ENCODE measurements at places on chromosomes 2 and 18.

DNA sequence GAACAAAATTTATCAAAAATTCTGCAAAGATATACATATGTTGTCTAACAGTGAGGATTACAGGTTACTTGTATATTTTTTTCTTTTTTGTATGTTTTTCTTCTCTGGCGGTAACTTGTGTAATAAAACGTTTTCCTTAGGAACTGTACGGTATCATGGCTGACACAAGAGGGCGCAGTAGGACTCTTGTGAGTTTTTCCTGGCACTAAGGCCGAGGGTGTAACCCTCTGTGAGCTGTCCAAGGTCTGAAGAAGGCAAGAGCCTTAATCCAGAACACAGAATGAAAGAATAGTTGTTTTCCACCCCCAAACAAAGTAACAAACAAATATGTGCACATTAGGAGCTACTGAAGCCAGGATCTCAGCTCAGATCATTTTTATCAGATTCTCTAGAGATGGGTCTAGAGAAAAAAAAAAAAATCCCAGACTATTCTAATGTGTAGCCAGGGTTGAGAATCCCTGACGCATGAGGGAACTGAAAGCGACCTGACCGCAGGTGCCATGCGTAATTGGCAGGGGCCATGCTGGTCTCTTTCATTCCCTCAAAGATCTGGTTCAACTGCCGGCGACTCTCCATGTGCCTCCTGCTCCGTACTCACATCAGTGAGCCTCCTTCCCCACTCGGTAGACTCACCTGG, 27.0 kb downstream of the TMEM200C start:
- DNase-seq, result no peak

DNA sequence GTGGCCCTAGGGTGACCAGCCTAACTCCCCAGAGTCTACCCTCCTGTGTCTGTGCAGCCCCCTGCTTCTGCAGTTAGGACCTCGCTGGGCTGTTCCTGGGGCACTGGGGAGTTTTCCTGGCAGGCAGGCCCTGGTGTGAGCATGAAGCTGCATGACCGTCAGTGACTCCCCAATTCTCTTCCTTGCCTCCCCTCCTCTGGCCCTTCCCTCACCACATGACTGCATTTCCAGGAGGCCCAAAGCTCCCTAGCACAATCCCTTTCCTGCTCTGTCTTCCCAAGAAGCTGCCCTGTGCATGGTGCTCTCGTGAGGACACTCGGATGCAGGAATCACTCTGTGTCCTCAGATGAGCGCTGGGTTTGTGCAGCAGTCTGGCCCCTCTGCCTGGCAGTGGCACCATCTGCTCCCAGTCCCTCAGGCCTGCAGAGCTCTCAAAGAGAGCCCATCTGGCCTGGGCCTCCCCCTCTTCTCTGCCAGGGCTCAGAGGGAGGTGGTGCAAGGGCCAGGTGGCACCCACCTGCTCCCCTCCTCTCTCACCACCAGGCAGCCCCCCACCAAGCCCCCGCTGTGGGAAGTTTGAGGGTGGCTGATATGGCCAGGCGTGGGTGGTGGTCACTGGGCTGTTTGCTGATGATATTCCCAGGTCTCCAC, 125.6 kb upstream of the HS6ST1 start:
- no peak for DNase-seq

GRCh38 chr2:134583462-134583861, 135.3 kb downstream of the TMEM163 start:
- DNase-seq, result no peak

- no peak for DNase-seq
Measured at GRCh38 chr2:183867206-183867605, 731.1 kb upstream of the ZNF804A start.

DNA sequence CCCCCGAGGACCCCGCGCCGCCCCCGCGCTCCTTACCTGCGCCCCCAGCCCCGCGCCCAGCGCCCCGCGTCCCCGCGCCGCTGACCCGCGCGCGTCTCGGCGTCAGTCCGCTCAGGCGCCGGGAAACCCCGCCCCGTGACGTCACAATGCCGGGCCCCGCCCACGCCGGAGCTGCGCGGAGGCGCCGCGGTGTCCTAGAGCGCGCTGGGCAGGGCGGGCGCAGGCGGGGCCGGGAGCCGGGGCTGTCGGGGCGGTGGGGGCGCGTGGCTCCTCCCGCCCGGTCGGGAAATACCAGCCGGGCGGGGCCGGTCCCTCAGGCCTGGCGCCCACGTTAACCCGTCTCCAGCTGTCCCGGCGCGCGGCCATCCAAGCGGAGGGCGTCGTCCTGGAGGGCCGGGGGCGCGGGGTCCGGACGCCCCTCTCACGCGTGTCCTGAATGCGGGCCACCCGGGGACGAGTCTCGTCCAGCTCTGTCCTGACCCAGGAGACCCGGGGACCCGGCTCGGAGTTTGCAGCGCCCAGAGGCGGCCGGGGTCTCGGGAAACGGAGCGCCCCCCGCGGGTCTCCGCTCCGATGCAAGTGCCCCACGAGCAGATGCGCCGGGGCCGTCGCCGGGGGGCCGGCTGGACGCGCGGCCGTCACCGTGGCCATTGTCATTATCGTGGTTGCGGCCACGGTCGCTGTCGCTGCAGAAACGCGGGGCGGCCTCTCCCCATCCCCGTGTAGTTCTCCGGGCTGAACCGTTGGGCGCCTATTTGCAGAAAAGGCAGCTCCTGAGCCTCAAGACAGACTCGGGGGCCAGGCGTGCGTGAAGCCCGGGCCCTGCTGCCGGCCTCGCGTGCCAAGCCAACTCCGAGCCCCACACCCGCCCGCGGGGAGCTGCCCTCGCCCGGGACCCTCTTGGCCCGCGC, at the start of gene SLC66A2:
SLC66A2 (minus strand) TSS at position 109 of the 911 bp plus-strand sequence. CDS start 727 bp downstream, outside the sequence.
- peak; percentile 93 for DNase-seq

DNA sequence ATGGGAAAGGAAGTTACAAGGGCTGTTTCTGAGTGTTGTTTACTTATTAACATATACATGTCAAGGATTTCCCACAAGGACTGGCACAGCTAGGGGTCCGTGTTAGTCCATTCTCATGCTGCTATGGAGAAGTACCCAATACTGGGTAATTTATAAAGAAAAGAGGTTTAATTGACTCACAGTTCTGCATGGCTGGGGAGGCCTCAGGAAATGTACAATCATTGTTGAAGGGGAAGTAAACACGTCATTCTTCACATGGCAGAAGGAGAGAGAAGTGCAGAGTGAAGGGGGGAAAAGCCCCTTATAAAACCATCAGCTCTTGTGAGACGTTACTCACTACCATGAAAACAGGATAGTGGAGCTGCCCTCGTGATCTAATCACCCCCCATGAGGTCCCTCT, 128.9 kb upstream of the CELF4 start:
- no peak for DNase-seq

DNA sequence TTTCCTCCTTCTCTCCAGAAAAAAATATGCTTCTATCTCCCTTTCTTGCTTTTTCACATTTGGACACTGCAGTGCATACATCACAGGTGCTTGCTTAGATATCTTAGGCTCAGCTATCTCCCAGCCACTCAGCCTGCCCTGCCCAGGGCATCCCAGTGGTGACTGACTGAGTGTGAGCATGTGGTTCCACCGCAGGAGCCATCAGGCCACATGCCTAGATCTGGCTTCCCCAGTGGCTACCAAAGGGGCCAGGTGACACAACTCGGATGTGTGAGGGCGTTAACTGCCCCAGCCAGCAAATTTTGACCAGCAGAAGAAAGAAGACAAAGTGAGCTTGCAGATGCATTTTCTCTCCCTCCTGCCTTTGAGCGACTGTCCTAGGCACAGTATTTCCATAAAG, 25.5 kb downstream of the SP5 start:
- DNase-seq, result no peak

- DNase-seq, result no peak
Measured at GRCh38 chr2:164933671-164934189, 21.6 kb downstream of the SLC38A11 start.

DNA sequence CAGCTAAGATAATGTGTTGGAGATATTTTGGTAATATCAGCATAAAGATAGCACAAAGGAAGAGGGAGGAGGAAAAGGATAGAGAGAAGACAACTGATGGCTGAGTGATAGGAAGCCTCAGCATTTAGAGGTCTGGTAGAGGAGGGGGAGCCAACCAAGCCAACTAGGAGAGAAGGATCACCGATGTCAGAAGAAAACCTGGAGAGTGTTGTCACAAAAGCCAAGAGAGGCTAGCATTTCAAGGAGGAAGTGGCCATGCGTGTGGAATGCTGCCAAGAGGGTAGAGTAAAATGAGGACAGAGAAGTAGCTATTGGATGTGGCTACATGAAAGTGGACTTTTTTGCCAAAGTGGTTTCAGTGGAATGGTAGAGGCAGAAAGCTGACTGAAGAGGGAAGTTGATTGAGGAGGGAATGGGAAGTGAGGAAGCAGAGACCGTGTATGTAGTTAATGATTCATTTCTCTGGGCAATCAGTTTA, 34.3 kb downstream of the LCLAT1 start:
- DNase-seq, result no peak

- DNase-seq, result no peak
Measured at GRCh38 chr2:96737251-96737650, 2.6 kb downstream of the LMAN2L start.

DNA sequence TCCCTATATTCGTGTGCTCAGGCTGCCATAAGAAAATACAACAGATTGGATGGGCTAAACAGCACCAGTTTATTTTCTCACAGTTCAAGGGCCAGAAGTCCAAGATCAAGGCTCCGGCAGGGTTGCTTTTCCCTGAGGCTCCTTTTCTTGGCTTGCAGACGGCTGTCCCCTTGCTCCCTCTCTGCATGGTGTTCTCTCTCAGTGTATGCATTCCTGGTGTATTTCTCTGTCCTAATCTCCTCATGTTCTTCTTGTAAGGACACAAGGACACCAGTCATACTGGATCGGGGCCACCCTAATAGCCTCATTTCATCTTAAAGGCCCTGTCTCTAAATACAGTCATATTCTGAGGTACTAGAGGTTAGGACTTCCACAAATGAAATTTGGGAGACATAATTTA, 62.6 kb upstream of the SLC16A14 start:
- no peak for DNase-seq

DNA sequence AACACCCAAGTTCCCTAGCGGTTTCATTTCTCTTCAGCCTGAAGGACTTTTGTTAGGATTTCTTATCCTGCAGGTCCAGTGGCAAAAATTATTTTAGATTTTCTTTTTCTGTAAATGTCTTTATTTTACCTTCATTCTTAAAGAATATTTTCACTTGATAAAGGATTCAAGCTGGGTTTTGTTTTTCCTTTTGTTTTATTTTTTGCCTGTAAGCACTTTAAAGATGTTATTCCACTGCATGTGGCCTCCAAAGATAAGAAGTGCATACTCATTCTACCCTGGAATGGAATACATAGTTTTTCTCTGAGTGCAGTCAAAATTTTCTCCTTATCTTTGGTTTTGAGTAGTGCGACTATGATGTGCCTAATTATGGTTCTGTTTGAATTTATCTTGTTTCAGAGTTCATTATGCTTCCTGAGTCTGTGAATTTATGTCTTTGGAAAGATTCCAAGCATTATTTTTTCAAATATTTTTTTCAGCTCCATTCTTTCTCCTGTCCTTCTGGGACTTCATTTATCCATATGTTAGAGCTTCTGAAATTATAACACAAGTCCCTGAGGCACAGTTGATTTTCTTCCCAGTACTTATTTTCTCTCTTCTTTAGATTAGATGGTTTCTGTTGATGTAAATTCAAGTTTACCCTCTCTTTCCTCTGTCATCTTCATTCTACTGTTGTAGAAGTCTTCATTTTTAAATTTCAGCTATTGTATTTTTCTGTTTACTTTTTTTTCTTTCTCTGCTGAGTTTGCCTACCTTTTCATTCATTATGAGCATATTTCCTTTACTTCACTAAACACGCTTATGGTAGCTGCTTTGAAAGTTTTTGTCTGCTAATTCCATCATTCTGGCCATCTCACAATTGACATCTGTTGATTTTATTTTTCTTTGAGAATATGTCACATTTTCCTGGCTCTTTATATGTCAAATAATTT, 69.6 kb downstream of the MAPRE2 start:
- no peak for DNase-seq

GRCh38 chr2:216632952-216633615, at the start of gene IGFBP2:
Gene IGFBP2, plus strand, starts transcription at chr2:216633420. Its CDS starts 104 bp downstream, at chr2:216633524.
- DNase-seq, result no peak

- no peak for DNase-seq
Measured at GRCh38 chr2:35281702-35282101, 1073.9 kb upstream of the CRIM1 start.

DNA sequence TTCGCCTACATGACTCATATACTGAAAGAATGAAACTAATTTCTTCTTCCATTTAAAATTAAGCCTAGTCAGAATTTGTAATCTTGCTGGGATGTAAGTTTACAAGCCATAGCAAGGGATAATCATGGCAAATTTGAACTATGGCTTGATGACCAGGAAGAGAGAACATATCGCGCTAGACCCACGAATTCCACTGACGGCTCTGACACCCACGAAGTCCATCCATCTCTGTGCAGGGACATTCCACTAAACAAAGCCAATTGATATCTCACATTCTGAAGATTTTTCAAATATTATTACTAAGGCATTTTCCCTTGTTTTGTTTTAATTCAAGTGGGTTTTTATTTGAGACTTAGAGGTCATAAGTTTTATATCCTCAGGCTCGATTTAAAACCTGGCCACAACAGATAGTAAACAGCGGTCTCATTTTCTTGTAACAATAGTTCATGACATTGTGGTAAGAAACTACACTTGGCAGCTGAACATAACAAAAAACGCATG, 113.0 kb downstream of the QPCT start:
- DNase-seq, result no peak

GRCh38 chr2:215900203-215900611, 113.1 kb downstream of the MREG start:
- no peak for DNase-seq

- DNase-seq, result no peak
Measured at GRCh38 chr2:70328921-70329561, 27.2 kb upstream of the FAM136A start.

GRCh38 chr18:27685091-27685490, 491.8 kb downstream of the CDH2 start:
- DNase-seq, result no peak

DNA sequence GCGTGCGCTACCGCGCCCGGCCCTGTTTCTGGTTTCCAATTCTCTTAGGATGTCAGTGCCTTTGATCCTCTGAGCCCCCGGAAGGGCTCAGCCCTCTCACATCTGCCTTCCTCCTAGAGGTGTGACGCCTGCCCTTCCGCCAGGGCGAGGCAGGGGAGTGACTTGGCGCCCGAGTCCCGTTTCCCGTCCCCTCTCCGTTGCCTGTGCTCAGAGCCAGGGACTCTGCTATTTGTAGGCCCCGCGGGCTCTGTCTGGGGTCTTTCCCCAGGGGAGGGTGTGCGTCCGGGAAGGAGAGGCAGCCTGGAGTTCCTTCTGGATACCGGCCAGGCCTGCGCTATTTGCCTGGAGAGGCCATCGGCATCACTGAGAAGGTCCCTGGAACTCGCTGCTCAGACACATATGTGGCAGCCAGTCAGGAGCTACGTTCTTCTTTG, 103.7 kb upstream of the TAF1B start:
- DNase-seq, result peak; percentile 26

- DNase-seq, result no peak
Measured at GRCh38 chr2:25194576-25195122, 26.3 kb upstream of the POMC start.

All from stimulated activated CD4-positive, alpha-beta T cell treated with anti-CD3 and anti-CD28 coated beads, Interleukin-15, amount 100 ng/mL, for 1 hour (primary cell).